ENCODE measurements at places on chromosomes 6 and 20.

- DNase-seq, result no peak
Observed at GRCh38 chr6:36319821-36320220, 16.9 kb downstream of the BNIP5 start.

DNA sequence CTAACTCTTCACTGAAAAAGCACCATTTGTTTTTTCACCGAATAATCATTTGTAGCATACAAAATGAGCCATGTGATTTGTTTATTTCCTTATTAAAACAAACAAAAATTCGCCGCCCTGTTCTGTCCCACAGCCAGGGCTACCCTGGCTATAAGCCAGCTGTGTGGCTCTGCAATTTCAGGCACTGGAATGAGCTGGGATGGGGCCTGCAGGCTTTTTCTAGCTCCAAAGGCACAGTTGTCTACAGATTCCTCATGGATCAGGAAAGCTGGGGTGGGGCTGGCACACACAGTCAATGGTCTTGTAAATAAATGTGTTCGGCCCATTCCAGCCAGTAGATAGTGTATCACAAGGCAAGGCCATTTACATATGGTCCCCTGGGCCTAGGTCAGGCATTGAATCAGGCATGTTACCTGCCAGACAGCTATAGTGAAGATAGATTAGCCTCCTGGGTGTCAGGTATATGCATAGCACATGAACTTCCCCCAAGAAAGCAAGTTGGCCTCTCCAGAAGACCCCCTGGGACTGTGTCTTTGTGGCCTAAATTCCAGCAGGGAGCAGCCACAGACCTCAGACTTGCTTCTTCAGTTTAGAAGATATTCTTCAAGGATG is 608.9 kb downstream of the MAFB start:
- DNase-seq, result no peak

DNA sequence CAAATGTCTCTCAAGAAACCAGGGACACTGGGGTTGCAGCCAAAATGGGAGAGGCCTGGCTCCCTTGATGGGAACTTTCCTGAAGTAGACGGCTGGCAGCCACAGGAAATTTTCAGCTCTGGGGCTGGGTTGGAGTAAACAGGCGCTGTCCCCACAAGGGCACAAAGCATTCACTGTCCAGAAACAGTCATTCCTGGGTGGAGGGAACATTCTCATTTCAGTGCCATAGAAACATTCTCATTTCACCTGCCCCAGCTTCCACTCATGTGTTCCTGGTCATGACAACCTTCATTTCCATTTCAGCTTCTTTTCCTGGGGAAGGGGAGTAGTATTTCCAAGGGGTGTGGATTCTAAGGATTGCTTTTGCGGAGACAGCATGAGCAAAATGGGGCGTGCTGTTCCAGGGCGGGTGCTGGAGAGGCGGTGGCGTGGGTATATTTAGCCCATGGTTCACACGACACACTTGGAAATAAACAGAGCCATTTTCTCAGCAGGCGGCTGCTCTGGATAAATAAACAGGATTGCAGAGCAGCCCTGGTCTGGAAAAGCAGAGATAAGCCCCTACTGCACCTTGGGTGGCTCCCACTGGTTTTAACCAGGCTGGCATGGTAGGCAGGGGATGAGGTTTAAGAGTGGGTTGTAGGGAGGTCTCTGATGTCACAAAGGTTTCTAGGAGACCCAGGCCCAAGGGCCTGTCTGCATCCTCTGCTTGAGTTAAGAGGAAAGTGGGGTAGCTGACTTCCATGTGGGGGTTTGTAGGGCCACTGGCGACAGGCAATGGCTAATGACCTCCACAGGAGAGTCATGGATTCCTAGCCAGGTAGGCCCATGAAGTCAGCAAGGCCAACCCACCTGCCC is 32.9 kb downstream of the COX4I2 start:
- no peak for DNase-seq

DNA sequence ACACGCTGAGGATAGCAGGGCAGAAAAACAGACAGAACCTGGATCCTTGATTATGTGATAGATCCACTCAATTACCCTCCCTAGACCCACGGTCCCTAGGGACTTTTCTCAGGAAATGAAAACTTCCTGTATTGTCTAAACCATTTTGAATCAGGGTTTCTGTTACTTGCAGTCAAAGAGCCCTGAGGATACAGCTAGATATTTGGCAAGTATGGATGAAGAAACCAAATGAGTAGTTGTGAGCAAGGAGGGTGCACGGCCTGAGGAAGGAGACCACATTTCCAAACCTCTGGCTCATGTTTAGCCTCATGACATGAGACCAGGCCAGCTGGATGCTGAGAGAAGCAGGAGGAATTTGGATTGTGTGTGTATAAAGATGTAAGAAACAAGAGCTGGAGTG is 91.6 kb downstream of the MRPL14 start:
- no peak for DNase-seq

DNA sequence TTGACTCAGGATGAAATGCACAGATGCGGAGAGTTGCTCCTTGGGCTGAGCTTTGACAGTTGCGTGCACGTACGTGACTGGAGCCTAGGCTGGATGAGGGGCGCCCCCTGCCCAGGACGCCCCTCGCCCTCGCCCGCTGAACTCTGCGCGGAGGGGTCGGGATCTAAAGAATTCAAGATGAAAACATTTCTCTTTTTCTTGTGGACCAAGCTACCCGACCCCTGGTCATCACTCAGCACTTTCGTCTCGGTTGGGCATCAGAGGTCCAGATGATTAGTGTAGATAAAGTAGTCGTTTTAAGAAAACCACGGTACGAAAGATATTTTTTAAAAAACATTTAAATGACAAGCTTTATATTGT is 700 bp downstream of the DTD1 start:
- no peak for DNase-seq

DNA sequence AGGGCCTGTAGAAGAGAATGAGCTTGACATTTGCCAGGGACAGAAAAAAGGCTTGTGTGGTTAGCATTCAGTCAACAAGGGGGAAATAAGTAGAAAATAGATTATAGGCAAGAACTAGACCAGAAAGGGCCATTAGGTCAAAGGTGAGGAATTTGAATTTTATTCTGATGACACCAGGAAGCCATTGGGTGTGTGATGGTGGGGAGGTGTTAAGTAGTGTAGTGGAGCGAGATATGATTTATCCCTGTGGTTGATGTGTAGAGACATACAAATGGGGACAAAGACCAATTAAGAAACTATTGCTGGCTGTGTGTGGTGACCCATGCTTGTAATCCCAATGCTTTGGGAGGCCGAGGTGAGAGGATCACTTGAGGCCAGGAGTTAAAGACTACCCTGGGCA is 11.0 kb downstream of the DSTN start:
- DNase-seq, result no peak

GRCh38 chr6:146420255-146420654 is 123.4 kb upstream of the RAB32 start:
- DNase-seq, result no peak

DNA sequence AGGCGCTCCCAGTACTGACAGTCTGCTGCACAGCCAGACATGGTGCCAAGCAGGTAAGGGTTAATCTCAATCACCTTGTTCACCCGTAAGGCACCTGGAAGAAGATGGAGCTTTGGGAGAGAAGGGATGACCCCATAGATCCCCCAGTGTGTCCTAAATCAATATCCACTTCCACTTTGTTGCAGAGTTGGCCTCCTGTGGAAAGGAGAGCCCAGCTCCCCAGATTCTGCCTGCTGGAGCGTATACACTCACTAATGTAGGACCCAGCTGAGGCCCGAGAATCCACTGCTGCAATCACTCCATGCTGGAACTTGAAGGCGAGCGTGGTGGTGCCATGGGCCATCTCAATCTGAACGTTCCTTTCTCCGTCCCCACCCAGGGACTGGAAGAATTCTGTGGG is 1.2 kb downstream of the PSMB8 start:
- no peak for DNase-seq

DNA sequence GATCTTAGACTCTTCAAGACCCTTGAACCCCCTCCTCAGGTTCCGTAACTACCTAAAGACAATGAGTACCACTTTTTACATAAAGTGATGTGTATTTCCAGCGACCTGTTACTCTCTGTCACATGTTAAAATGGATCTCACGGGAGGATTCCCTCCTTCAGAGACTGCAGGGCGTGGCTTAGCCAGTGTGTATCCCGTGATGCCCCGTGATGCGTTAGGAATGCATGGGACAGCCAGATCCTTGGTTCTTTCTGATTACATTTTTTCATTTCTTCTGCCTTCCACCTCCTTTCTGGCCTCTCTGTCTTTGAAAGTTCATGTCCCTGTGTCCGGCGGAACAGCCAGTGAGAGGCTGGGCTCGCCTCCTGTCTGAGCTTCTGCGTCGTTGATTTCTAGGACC is 155.5 kb downstream of the TMEM242 start:
- no peak for DNase-seq

- no peak for DNase-seq
Observed at GRCh38 chr20:44520881-44521280, 989 bp downstream of the SERINC3 start.

GRCh38 chr6:92132457-92132856 is 1286.9 kb downstream of the EPHA7 start:
- no peak for DNase-seq

DNA sequence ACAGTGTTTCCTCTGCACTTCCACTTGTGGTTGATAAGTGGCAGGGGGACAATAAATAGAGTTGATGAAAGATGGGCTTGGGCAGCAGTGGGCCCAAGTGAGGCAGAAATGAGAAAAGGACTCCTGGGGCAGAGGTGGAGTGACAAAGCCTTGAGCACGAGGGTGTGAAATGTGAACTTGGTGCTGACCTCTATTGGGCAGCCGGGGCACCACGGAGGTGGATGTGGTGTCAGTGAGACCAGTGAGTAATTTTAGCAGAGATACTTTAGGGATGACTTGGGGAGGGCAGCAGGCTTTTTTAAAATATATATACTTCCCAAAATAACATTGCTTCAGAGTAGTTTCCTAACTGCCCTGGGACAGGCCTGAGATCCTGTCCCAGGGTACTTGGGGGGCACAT is 30.6 kb upstream of the MYLK2 start:
- no peak for DNase-seq

DNA sequence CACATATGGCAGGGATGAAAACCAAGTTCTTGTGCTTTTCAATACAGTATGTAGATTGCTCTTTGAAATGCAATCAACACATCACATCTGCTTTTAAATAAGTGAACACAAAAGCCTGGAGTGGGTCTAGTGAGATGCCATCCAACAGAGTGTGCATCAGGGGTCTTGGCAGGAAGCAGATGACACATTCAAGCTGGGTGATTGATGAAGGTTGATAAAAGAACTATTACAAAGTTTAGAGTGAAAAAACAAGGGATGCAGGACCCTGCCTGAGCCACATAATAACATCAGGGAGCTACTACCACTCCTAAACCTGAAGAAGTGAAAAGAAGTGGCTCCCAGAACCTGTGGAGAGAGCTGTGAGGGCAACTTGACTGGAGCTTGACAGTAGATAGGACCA is 16.6 kb upstream of the PLCB1 start:
- no peak for DNase-seq

GRCh38 chr6:67916399-67916798 is 718.7 kb upstream of the ADGRB3 start:
- no peak for DNase-seq

GRCh38 chr20:18543216-18543615 is 24.0 kb upstream of the SMIM26 start:
- DNase-seq, result no peak

DNA sequence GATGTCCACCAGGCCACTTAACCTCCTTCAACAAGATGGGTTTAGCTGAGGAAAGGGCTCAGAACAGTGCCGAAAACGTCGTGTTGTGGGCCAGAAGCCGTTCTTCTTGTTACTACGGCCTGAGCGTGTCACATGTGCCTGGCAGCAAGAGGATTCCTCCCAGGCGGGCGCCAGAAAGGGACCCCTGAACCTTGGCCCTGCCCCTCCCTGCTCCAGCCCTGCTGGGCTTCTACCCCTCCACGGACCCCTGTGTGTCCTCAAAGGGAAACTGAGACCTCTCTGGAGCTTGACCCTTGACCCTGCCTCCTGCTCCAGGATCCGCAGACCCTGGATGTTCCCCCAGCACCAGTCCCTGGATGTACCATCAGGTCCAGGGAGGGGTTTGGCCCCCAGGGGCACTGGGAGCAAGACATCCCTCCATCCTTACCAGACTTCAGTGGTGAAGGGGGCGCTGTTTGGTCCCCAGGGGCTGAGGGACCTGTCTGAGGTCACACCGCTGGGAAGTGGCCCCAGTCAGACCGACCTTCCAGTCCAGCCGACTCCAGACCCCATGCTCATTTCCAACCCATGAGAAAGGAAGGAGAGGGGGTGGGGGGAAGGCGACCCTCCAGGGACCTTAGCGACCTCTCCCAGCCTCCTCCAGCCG is 10.1 kb downstream of the HRH3 start:
- no peak for DNase-seq

- DNase-seq, result no peak
Observed at GRCh38 chr20:4053071-4053919, 37.9 kb upstream of the RNF24 start.
